Activated CD4-positive, alpha-beta memory T cell treated with anti-CD3 and anti-CD28 coated beads, Interleukin-2, amount 10 ng/mL, durations not matched to agents 7 days and 5 days (primary cell): ENCODE measurements at places on chromosomes 5 and 9.
A peak's percentile ranks its signal among the peaks of the same experiment; 100 is the strongest.

DNA sequence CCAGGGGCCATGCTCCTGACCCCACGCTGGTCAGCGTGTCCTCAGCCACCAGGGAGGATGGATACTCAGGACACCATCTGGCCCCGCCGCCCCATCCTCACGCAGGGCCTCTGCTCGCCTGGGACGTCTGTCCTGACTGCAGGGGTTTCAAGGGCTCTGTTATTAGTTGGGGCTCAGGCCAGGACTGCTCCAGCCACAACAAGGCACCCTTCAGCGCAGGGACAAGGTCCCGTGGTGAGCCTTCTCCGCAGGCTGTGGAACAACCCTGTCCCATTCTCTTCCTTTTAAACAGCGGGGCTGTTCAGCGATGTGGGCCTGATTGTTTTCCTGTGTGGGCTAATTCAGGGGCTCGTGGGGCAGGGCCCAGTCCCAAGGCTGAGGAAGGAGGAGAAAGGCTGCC, 61.6 kb downstream of the SEMA4D start:
- no peak for DNase-seq

DNA sequence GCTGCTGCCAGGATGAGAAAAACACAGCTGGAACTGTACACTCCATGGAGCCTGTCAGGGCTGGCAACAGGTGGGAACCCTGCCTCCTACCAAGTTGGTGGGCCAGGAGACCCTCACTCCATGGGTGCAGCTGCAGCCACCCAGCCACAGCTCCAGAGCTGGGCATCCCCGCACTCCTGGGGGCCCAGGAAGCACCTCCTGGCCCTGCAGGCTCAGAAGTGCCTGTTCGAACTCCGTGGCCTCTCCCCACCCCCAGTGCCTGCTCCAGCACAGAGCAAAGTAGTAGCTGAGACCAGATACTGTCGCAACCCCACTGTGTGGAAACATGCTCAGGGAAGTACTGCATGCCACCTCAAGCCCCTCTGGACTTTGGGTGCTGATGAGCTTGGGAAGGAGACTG, 564.0 kb upstream of the ACO1 start:
- DNase-seq, result no peak

DNA sequence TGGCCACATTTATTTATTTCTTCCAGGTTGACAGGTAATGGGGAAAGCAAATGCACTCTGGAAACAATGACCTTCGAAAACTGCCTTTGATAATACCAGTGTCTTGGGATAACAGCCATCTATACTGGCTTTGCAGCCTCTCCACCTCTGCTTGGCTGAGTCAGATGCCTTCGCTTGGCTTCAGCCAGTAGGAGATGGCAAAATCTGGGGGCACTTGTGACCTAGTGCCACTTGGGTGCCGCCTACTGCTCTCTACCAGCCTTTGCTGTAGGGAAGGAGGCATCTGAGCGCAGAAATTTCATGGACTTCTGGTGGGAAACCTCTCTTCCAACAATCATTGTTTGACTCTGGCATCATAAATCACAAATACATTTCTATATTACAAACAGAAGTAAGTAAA, 21.8 kb downstream of the FYB1 start:
- DNase-seq, result peak; percentile 73

DNA sequence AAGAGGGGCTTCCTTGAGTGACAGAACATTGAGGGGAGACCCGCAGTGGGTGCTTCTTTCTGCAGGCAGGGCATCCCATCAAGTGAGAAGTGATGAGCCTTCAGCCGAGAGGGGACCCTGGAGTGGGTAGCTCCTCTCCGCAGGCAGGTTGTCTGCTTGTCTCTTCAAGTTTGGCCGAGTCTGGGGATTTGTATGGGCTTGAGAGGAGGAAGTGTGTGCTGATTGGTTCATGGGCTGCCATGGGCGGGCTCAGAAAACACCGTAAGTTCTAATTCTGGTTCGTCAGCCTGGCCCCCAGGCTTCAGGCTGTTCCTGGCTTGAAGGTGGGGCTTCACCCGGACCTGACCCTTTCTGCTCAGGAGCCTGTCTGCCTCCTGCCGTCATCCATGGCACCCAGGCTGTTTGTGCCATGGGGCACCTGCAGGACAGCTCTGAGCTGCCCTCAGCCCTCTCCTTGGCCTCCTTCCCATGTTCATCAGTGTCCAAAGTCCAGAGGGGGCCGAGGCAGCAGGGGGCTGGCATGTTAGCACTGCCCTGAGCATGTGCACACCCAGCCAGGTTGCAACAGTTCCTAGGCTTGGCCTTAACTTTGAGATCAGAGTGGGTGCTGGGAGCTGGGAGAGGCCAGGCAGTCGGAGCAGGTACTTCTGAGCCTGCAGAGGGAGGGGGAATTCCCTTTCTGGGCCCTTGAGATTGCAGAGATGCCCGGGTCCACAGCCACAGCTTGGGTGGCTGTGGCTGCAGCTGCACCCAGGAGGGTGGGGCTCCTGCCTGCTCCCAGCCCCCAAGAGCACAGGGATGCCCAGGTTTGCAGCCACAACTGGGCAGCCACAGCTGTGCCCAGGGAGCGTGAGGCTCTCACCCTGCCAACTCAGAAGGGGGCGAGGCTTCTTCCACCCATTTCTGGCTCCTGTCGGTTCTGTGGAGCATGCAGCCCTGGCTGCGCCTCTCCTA, 13.5 kb upstream of the DHFR start:
- DNase-seq, result no peak

GRCh38 chr5:106957336-106957735, 713.4 kb downstream of the EFNA5 start:
- no peak for DNase-seq

GRCh38 chr5:78659114-78659513, 10.5 kb upstream of the LHFPL2 start:
- no peak for DNase-seq

DNA sequence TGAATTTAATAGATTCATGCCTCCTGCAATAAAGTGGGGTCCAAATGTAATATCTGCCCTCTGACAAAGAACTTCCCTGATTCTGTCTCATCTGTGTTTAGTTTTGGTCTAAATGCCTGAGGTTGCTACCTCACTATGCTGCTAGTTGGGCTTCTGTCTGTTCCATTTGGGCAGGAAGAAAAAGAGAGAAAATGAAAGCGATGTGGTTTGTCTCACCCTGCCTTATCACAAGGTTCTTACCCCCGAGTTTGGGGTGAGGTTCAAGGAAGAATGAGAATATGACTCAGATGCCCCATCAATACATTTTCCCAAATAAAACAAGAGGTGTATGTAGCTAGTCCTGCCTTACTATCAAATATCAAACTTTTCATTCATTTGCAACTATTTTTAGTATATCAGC, 132.1 kb upstream of the MTAP start:
- DNase-seq, result no peak

DNA sequence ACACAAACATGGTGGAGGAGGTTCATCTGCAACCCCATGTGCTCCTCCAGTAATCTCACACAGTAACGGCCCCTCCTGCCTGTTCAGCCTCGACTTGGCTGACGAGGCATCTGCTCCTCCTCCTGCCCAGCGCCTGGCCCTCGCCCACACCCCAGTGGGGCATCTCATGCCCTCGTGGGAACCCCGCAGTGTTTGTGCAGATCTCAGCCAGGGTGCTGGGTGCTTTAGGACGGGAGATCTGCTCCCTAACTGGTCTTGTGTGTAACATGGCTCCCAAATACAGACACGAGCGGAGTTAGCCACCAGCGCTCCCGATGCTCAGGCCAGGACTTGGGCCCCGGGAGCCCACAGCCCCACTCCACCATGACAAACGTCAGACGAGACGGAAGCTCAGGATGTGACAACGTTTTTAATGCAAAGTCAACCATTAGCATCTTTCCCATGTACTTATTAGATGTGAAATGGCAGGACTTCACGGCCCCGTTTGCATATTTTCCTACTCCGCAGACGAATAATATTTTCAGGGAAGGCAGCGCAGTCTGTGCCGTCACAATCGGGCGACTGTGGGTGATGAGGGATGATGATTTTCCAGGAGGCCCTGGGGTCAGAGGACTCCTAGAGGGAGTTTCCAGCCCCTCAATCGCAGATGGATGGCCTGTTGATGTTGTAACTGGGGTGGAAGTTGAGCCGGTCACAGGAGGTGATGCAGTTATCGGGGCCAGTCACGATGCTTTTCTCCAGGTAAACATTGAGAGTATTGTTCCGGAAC, 5.5 kb upstream of the MRPS2 start:
- no peak for DNase-seq

- no peak for DNase-seq
Observed at GRCh38 chr9:118263949-118264348, 559.7 kb downstream of the TLR4 start.

DNA sequence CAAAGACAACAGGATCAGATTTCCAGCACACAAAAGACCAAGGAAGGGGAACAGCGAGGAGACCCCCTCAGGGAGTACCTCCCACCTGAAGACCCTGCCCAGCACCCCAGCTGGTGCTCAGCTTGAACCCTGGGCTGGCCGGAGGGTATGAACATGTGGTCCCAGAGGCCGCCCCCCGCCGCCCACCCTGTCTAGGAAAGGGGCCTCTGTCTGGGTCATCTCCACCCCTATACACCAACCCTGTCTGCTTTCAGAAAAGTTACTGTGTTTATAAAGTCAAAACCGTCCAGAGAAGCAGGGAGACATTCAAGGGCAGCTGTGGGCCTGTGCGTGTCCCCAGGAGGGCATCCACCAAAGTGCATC, 72.2 kb downstream of the ADAMTS2 start:
- no peak for DNase-seq

DNA sequence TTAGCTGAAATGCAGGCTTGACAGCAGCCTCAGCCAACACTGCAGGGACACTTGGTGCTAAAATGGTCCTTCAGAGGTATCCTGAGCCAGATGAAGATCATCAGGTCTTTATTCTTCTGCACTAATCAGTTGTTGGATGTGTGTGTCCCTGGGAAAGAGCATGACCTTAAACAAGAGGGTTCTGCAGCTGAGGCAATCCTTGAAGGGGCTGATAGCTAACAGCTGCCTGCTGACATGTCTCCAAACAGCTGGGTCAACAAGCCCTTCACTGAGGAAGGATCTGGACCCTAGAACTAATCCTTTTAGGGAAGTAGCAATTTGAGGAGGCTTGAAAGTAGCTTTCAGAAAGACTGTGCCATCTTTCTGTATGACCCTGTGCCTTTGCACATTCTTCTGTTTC, 376.3 kb upstream of the ACTBL2 start:
- DNase-seq, result no peak

GRCh38 chr9:136774416-136775045, 10.2 kb upstream of the LCN15 start:
- no peak for DNase-seq
